ENCODE measurements at places on chromosomes 4 and X.

DNA sequence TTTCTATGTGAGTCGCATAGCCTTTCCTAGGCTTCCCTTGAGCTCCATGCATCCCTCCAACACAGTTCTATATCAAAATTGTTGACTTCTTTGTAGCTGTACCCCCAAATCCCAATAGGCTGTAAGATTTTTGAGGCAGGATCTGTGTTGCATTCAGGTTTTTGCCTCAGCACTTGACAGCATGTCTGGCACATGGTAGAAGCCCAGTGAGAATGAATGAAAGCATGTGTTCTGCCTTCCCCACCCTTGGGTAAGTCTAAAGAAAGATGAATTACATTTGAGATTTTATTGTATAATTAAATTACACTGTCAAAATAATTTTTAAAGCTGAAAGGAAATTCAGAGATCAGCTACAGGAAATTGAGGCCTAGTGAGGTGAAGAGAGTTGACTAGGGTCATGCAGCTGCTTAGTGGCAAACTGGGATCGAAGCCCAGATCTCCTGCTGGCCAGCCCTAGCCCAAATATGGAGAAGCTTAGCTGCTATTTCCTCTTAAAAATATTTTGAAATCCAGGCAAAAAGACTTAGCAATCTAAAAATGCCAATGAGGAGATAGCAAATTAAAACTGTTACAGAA lies 122.5 kb downstream of the SPATA18 start:
- no peak for DNase-seq

DNA sequence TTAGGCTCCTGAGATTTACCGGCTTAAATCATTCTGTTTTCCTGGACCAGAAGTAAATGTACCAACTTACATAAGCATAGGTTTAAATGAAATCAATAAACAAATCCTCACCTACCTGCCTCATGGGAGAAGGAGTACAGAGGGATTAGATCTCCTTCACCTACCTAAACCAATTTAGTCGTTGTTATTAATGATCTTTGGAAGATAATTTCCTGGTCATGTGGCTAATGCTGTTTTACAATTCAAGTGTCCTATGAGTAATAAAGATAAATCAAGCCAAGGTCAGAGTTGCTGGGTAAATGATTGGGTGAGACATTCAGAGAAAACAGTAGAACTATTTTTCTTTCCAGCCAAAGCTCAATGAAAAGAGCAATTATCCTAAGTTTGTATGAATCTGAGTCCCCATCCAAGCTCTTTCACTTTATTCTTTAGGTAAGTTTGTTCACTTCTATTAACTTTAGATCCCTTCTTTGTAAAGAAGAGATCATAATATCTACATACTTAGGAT lies 423.0 kb upstream of the FAM241A start:
- DNase-seq = no peak

DNA sequence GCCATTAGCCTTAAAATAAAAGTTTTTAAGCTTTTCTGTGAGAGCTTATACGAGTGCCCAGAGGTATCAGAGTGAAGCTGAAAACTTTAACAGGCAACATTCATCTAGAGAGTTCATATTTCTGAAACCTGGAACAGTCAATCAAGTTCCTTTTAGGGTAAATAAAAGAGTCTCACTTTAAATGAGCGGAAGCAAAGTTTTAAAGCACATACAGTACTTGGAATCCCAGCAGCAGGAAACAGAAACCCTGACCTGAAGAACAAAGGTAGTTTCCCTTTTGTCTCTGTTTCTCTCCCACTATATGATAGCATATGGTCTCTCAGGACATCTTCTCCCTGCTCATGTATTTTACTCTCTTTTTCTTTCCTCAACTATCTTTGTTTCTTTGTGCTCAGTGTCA lies 153.0 kb downstream of the ASB9 start:
- DNase-seq = no peak

DNA sequence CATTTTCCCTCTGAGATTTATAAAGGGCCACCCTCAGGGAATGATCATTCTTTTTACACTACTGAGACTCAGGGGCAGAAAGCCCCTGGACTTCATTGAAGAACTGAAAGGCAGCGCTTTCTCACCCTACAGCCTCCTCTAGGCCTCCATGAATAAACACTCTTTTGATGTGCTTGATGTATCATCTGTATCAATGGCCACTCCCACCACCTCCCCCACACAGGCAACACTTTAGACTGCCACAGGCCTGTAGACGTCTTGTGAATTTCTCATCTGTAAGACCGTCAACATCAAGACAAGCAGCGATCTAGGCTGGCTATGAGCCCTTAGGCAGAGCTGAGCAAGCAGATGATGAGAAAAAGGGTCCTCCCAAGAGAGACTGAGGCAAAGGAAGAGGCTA lies 123.2 kb downstream of the HUWE1 start:
- DNase-seq = no peak

- no peak for DNase-seq
Measured at GRCh38 chr4:40403081-40403480, 67.9 kb downstream of the CHRNA9 start.

DNA sequence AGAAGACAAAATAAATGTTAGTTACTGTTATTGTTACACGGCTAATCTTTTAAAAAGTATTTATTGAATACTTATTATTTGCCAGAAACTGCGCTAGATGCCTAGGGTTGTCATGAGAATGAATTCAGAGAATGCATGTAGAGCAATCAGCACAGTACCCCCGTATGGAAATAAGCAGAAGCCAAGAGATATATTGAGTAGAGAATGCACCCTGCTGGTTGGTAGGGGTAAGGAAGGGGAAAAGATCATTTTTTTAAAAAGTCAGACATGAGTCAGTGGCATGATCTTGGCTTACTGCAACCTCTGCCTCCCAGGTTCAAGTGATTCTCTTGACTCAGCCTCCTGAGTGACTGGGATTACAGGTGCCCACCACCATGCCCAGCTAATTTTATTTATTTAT lies 13.1 kb upstream of the DRP2 start:
- no peak for DNase-seq

- DNase-seq = no peak
Measured at GRCh38 chr4:52987392-52988056, 125.4 kb downstream of the RASL11B start.

DNA sequence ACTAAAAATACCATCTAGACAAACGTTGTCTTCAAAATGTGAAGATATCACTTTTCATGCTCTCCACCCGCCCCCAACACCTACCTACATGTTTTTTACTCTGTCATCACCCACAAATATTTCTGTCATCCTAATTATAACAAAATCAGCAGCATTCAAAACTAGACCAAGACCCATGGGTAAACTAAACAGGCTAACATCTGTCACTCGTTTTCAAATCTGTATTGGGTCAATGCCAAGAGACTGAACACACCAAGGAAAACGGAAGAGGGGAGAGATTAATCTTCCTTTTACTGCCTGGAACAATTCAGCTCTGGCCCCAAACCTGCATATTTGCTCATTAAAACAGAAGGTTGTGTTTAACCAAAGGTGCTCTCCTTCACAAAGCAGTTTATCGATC lies 17.5 kb downstream of the FAM184B start:
- no peak for DNase-seq

DNA sequence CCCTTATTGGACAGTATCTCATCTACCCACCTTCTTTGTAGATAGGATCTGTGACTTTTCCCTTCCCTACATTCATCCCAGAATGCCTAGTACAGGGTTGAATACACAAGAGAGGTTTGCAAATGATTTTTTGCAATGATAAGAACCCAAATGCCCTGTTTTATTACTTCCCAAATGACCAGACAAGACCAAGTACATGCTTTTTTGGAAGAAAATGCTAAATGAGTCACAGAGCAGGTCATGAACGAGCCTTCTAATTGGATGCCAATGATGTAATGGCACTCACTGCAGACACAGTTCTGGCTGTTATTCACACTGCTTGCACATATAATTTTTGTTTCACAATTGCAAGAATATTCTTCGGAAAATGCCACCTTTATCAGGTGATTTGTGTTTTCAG lies 17.8 kb upstream of the GABRQ start:
- no peak for DNase-seq

- DNase-seq = no peak
Measured at GRCh38 chr4:123444290-123444731, 47.7 kb downstream of the SPRY1 start.

DNA sequence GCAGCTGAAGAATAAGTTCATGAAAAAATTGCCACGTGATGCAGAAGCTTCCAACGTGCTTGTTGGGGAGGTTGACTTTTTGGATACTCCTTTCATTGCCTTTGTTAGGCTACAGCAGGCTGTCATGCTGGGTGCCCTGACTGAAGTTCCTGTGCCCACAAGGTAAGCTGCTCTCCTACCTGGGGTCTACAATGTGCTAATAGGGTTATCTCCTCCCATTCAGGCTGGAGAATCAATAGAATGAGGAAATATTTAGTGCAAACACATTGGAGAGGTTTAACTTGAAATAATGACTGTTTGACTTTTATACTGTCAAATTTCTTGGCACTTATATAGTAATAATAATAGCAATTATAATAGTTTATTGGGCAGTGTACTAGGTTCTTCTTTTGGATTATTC lies 101.8 kb downstream of the SLC4A4 start:
- DNase-seq = no peak

DNA sequence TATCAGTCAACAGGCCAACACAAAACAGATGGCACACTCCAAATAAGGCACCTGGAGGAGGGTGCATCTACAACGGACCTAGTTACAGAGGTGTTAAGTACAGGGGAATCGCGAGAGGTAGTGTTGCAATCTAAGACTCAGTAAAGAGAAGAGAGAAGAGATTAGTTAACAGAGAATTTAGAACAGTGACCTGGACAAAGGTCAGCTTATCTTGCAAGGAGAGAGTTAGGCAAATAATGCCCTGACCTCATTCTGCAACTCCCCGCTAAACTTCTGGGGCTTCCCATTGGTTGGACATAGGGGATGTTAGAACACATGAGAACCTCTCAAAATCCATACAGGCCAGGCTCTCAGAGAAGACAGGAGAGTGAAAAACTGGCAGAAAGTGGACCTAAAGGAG lies 289.4 kb upstream of the GK2 start:
- DNase-seq = no peak

GRCh38 chr4:57037982-57038604 lies 59.4 kb downstream of the POLR2B start:
- no peak for DNase-seq

Measured in activated CD8-positive, alpha-beta memory T cell treated with anti-CD3 and anti-CD28 coated beads for 4 hours (primary cell).